Cortex of kidney (tissue), 1 donor: ENCODE measurements at places on chromosomes 13 and 19.

DNA sequence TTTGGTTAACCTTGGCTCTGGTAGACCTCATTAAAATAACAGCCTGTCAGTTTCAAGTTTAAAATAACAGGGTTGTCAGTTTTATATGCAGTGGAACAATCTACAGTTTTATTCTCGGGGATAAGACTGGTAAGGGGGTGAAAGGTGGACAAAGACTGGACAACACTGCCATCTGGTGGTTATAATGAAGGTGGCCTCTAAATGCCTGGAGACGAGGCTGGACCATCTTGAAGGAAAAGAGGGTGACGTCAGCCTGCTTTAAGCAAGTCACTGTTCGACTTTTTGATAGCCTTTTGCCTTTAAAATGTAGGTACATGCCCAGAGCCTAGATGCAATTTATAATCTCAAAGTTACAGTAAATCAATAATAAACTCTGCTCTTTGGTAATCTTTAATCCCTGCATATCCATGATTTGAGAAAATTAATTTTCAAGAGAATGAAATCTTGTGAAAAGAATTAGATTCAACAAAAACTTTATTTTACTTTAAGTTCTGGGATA is 117.0 kb downstream of the DCT start:
- DNase-seq = no peak

DNA sequence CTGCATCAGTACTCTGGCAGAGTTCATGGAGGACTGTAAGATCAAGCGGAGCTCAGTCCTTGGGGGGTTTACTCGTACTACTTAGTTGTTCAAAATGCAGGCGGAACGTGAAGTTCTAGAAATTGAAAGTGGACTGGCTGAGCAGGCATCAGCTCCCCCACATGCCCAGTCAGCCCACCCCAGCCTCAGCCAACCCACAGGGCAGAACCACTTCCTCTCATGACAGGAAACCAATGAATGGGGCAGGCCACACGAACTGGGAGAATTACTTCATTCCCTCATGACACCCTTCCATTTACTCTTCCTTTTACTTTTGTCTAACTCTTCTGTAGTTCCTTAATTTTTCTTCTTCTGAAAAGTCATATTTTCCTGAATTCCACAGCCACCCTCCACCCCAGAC is 71.9 kb downstream of the FLT1 start:
- DNase-seq = no peak

DNA sequence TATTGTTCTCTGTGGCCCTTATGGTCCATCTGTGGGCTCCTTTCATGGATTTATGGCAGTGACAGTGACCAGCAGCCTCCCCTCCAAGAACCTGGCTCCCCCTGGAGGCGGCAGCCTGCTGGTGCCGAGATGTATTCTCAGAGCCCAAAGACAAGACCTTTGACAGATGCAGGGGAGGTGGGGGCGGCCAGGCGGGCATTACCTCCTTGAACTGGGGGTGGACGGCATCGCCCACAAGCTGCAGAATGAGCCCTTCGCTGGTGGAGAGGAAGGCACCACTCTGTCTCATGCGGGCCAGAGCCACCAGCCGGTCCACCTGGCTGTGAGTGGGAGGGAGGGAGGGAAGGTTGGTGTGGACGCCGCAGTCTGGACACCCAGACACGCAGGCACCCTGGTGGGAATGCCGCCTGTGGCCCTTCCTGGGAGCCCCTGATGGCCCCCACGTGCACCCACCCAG is 6.6 kb downstream of the ISOC2 start:
- DNase-seq = no peak

- DNase-seq = no peak
Measured at GRCh38 chr13:114286808-114287207, 5.4 kb downstream of the UPF3A start.

DNA sequence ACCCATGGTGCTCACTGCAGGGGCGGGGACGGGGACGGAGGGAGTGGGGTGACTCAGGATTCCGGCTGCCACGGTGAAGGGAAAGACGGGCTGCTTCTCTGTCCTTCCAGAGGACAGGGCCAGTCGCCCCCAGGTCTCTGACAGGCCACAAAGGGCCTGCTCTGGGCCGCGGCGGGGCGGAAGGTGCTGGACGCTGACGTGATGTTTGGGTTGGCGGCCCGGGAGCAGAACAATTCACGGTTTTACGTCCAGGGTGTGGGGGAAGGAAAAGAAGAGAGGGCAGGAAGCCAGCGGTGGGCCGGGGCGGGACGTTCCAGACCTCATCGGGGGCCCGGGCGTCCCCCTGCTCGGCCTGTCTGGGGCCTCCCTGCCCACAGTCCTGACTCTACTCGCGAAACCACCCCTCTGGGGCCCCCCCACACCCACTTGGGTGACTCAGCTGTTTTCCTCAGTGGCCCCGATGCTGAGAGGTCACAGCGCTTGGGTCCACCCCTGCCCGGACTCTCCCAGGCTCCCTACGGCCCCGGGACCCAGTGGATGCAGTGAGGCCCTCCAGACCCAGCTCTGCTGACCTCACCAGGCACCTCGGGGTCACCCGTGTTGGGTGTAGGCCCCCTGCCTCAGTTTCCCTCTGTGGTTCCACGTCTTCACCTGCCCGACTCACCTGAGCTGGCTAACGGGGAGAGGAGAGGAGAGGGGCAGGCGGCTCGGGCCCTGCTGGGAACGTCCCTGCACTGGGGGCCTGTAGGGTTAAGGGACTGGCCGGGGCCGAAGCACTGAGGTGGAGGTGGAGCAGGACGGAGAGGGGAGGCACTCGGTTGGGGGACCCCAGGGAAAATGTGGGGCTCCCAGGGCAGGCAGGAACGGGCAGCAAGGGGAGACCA is 29.2 kb downstream of the PIP5K1C start:
- DNase-seq = no peak

DNA sequence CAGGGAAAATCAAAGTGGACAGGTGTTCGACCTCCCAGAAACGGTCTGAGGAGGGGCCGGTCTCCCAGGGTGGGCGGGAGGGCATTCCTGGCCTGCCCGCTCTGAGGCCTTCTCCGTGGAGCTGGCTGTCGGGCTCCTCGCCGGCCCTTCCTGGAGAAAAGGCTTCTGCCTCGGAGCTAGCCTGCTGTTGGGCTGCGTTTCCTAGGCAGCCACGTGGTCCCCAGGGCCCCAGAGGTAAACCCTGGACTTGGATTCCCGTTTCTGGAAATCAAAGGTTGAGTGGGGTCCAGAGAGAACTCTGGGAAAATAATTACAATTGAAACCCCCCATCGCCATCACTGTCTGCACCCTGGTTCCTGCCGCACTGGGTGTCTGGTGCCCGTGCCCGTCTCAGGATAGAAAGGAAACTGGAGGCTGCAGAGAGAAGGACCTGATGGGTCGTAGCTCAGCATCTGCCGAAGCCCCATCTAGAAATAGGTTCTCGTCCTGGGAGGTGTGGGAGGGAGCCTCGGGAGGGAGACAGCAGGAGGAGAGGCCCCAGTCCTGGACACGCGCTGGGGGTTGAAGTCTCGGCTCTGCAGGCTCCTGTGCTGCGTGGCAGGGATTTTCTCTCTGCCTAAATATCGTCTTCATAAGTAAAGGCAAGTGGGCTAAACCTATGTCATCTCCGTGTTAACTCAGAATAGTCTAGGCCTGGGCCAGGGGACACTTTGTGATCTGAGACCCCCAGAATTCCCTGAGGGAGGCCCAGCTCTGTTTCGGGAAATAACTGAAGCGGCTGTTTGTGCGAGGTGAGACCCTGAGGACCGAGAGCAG is 7.7 kb upstream of the PROZ start:
- no peak for DNase-seq

DNA sequence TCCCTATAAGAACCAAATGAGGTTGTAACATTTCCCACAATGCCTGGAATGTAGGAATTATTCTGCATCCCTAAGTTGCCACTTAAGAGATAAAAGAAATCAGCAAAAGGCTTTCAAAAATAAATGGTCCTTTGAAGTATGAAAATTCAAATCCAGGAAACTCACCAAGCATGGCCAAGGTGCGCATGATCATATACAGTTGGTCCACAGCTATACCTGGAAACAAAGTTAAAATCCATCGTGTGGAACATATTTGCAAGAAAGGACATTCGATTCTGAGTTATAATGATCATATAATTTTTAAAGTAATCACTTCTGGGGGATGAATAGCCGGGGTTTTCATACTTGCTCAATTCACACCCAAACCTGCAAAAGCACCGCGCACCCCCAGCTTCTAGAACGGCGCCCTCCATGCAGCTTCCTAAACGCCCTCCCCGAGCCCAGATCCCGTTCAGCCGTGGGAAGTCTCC is 525 bp downstream of the CARS2 start:
- no peak for DNase-seq

DNA sequence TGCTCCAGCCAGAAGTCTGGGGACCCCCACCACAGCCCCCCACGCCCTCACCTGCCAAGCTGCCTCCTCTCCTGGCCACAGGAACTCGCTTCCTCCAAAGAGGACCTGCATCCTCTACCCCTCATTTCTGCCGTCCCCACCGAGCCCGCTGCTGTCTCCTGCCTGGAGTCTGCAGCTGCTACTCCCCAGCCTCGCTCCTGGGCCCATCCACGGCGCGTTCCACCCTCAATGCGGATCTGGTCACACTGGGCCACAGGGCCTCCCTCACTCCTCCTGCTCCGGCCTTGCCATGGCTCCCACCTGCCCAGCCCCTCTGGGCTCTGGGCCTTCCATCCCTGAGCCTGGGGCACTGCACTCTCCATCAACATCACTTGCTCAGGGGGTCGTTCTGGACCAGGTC is 4.3 kb downstream of the BTBD2 start:
- DNase-seq = no peak

- DNase-seq = no peak
Measured at GRCh38 chr13:110450941-110451730, 110.4 kb downstream of the RAB20 start.

- DNase-seq = no peak
Measured at GRCh38 chr13:111202156-111202621, 87.1 kb downstream of the ARHGEF7 start.
